Activated CD4-positive, alpha-beta T cell treated with anti-CD3 and anti-CD28 coated beads, Interleukin-2, amount 10 ng/mL, durations not matched to agents 24 days and 14 days (primary cell): ENCODE measurements at places on chromosomes 5 and 9. TPM values are rescaled to one million over a fixed set of nuclear protein-coding genes. Genes with fewer than 3 reads are reported as not detected.

Gene PHF24
- total RNA-seq, result 0.14 and 0.57 TPM in 2 replicates

Gene CDX1
- not detected in 2 replicates for total RNA-seq

Gene PCDHGA11
- total RNA-seq, result 0.23 and 0.31 TPM in 2 replicates

Gene ZNF300
- 0.47 and 0.54 TPM in 2 replicates for total RNA-seq

Gene FCN2
- not detected in 2 replicates for total RNA-seq

Gene GAPT
- not detected in 2 replicates for total RNA-seq

Gene OCLN
- 0.12 and 0.14 TPM in 2 replicates for total RNA-seq

Gene FXN
- total RNA-seq, result 45.4 and 47.3 TPM in 2 replicates

Gene ZFP2
- 0.33 TPM in 1 of 2 replicates, not detected in the other for total RNA-seq

Gene TNPO1
- total RNA-seq, result 138 TPM in 2 replicates

Gene GABRA6
- not detected in 2 replicates for total RNA-seq

Gene PRR16
- total RNA-seq, result not detected in 2 replicates

Gene LCN9
- not detected in 2 replicates for total RNA-seq

Gene KCNIP1
- not detected in 2 replicates for total RNA-seq

Gene IRX2
- total RNA-seq, result not detected in 2 replicates

Gene OGN
- not detected in 2 replicates for total RNA-seq

Gene HOMER1
- 13.8 and 15.0 TPM in 2 replicates for total RNA-seq

Gene PDE6A
- not detected in 2 replicates for total RNA-seq

Gene FAM221B
- total RNA-seq, result not detected in 2 replicates

Gene SPATA31A3
- total RNA-seq, result not detected in 2 replicates

Gene IRX1
- not detected in 2 replicates for total RNA-seq

Gene FOXD4L5
- 0.17 TPM in 1 of 2 replicates, not detected in the other for total RNA-seq

Gene SLC34A1
- total RNA-seq, result not detected in 2 replicates

Gene TIMD4
- total RNA-seq, result 13.9 and 15.1 TPM in 2 replicates

Gene TMOD1
- 0.71 and 0.91 TPM in 2 replicates for total RNA-seq

Gene CDH12
- not detected in 2 replicates for total RNA-seq

Gene ANGPTL2
- not detected in 2 replicates for total RNA-seq

Gene OR1L1
- total RNA-seq, result not detected in 2 replicates

Gene KCNN2
- not detected in 2 replicates for total RNA-seq

Gene BHMT
- not detected in 2 replicates for total RNA-seq

Gene AMBP
- not detected in 2 replicates for total RNA-seq

Gene HRH2
- total RNA-seq, result 67.3 and 70.4 TPM in 2 replicates

Gene CDO1
- total RNA-seq, result 0.45 and 0.82 TPM in 2 replicates

Gene SLC45A2
- not detected in 2 replicates for total RNA-seq

Gene PRRX2
- total RNA-seq, result 3.4 and 3.8 TPM in 2 replicates

Gene C1QTNF3
- 2.0 and 2.1 TPM in 2 replicates for total RNA-seq

Gene HCN1
- not detected in 2 replicates for total RNA-seq

Gene LCN2
- not detected in 2 replicates for total RNA-seq

Gene PHPT1
- 134 and 145 TPM in 2 replicates for total RNA-seq

Gene SCGB3A2
- not detected in 2 replicates for total RNA-seq

Gene KIF12
- not detected in 2 replicates for total RNA-seq

Gene PCDHGC3
- total RNA-seq, result 0.24 and 0.58 TPM in 2 replicates

Gene GLRA1
- not detected in 2 replicates for total RNA-seq

Gene PHYKPL
- 77.8 and 85.9 TPM in 2 replicates for total RNA-seq

Gene LHX2
- total RNA-seq, result not detected in 2 replicates

Gene IFNK
- not detected in 2 replicates for total RNA-seq

Gene PRELID2
- total RNA-seq, result 3.1 and 3.6 TPM in 2 replicates

Gene TCF7
- total RNA-seq, result 112 and 113 TPM in 2 replicates

Gene ATP10B
- not detected in 2 replicates for total RNA-seq

Gene CER1
- not detected in 2 replicates for total RNA-seq

Gene CACNA1B
- not detected in 2 replicates for total RNA-seq

Gene PHF19
- 132 and 144 TPM in 2 replicates for total RNA-seq

Gene LOX
- 0.05 TPM in 1 of 2 replicates, not detected in the other for total RNA-seq
